ENCODE measurements at places on chromosomes 13 and 19. TPM values are rescaled to one million over a fixed set of nuclear protein-coding genes. Genes with fewer than 3 reads are reported as not detected.

Gene SOX1
- 41.2 TPM for total RNA-seq

Gene DAND5
- total RNA-seq, result not detected

Gene RASGRP4
- 0.43 TPM for total RNA-seq

Gene NDUFS7
- total RNA-seq, result 90.6 TPM

- H3K36me3 ChIP-seq, result no peaks in the 10 kb centered on the region
- H3K4me3 ChIP-seq, result no peak overlapping the region
- H3K27ac ChIP-seq, result no peak overlapping the region
These were observed 4.1 kb downstream of the NTN5 start for GRCh38 chr19:48668761-48669160.

DNA sequence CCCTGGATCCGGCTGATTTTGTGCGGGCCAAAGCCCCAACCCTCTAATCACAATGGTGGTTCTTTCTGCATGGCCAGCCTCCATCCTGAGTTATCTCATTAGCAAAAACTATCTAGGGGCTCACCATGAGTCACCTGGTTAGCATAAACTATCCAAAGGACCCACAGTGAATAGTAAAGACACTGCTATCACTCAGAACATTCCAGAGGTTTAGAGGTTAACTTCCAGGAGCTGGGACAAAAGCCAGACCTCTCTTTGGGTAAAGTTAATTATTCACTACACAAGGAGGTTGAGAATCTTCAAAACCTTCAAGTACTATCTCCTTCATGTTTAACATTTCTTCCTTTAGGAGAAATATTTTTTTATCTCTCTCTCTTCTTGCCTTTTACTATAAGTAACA lies 18.8 kb upstream of the PPP5C start:
- no peak overlapping the region for H3K27ac ChIP-seq
- H3K36me3 ChIP-seq, result peaks cover 36% of the 10 kb centered on the region
- DNase-seq, result no peak
- H3K4me3 ChIP-seq, result no peak overlapping the region

DNA sequence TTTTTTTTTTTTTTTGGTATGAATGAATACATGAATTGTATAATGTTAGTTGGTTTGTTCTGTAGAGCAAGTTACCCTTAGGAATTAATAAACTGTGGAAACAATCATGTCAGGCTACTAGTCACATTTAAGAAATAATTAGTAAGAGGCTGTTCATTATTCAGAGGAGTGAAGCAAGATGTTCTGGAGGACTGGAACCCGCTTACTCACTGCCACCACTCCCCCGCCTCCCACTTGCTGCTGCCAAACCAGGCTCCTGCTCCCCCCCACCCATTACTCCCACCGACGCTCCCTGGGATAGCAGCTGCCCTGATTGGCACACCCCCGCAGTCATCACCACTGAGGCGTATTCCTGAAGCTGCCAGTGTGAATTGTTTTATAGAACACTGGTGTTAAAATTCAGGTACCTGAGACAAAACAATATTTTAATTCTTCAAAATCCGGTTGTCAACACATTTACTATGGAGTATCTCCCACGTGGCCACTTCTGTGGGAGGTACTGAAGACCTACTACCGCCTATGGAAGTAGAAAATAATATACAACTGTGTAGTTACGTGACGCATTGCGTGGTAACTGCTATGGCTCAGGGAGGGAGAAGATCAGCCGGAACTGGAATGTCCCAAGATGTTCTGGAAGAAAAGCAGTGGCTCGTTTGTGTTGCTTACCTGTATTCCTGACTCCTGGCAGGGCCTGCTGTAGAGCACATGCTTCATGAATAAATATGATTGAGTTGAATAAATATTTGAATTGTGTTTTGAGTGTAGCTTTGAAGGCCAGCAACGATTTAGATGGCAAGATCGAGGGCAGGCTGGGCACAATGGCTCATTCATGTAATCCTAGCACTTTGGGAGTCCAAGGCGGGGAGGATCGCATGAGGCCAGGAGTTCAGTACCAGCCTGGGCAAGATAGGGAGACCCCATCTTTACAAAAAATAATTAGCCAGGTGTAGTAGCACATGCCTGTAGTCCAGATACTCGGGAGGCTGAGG lies 1.7 kb downstream of the DPY19L3 start:
- H3K4me1 ChIP-seq, result peaks cover 31% of the 10 kb centered on the region
- no peak overlapping the region for H3K27ac ChIP-seq
- H3K27me3 ChIP-seq, result no peaks in the 10 kb centered on the region
- no peak for DNase-seq
- peak overlapping the region; percentile 95 for H3K4me3 ChIP-seq

DNA sequence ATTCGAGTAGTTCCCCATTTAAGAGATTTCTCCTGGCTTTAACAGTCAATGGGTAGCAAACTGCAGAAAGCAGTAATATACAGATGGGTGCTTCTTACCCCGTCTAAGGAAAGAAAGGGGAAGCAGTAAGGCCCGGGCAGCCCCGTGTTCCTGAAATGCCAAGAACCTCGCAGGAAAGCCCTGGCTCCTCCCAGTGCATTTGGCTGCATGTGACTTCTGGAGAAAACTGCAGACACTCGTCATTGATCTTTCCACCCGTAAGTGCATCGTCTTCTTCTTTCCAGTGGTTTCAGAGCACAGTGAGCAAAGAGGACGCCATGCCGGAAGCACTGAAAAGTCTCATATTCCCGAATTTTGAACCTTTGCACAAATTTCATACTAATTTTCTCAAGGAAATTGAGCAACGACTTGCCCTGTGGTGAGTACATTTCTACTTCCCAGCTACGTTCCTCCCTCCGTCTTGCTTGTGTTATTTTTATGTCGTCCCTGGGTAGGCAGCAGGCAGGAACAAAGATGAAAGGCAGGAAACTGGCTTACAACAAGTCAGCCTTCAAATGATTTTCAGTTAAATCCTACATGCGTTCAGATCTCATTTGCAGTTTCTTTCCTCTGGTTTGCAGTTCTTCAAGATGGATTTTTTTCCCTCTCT lies 165.2 kb downstream of the STK24 start:
- no peak for DNase-seq
- H3K4me3 ChIP-seq, result no peak overlapping the region
- H3K36me3 ChIP-seq, result peaks cover 20% of the 10 kb centered on the region
- peaks cover 19% of the 10 kb centered on the region for H3K4me1 ChIP-seq

DNA sequence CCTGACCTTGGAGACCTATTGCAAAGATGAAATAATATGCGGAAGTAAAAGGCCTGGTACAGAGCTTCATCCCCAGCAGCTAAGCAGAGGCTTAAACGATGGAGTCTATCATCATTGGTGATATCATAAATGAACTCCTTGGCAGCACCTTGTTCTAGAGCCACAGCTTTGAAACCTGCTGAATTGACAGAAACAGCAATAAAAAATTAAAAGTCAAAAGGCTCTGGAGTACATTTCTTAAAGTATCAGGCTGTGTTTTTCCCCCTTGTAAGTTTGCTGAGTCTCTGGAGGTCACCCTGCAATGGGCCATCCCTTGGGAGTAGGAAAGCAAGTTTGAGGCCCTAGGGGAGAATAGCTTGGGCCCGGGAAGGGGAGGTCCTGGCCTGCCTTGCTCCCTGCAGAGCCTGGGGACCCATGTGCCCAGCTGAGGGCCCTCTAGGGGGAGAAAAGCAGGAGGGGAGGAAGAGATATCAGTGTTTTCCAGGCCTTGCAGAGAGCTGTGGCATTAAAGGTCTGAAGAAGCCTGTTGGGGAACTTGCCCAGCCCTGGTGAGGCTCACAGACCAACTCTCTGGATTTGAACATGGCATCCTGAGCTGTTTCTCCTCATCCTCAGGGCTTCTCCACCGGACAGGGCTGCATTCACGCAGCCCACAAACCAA lies 416.1 kb downstream of the ZNF536 start:
- H3K27me3 ChIP-seq, result peaks cover 8% of the 10 kb centered on the region
- DNase-seq, result no peak
- H3K4me1 ChIP-seq, result no peaks in the 10 kb centered on the region
- H3K4me3 ChIP-seq, result no peak overlapping the region
- H3K27ac ChIP-seq, result no peak overlapping the region

Data from neural crest cell (in vitro differentiated cells).